ENCODE measurements at places on chromosomes 7 and 10.

DNA sequence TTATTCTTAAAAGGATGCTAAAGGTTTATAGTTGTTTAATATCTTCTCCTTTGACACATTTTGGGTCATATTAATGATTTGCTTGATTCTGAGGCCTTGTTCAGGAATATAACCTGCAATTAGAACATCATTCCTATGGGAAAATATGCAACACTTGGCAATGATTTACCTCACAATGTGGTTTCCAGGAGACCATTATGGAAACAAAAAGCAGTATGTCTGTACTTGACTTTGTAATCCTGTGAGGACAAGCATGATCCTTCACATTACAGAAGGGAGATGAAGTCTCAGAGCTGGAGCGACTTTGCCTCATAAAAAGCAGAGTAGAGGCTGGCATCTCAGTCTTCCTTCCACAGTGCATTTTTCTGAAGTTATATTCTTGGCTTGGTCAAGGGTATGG, 57.0 kb upstream of the CDCA7L start:
- H3K4me1 ChIP-seq = no peaks in the 10 kb centered on the region
- DNase-seq = no peak
- H3K36me3 ChIP-seq = no peaks in the 10 kb centered on the region

GRCh38 chr10:91627344-91628102, 5.3 kb downstream of the PPP1R3C start:
- H3K27ac ChIP-seq = no peak overlapping the region
- H3K4me1 ChIP-seq = peaks cover 2% of the 10 kb centered on the region
- H3K4me3 ChIP-seq = no peak overlapping the region
- no peaks in the 10 kb centered on the region for H3K36me3 ChIP-seq
- DNase-seq = no peak

GRCh38 chr7:118918556-118918955, 694.1 kb downstream of the ANKRD7 start:
- no peak overlapping the region for H3K4me3 ChIP-seq
- H3K36me3 ChIP-seq = no peaks in the 10 kb centered on the region
- no peak for DNase-seq

DNA sequence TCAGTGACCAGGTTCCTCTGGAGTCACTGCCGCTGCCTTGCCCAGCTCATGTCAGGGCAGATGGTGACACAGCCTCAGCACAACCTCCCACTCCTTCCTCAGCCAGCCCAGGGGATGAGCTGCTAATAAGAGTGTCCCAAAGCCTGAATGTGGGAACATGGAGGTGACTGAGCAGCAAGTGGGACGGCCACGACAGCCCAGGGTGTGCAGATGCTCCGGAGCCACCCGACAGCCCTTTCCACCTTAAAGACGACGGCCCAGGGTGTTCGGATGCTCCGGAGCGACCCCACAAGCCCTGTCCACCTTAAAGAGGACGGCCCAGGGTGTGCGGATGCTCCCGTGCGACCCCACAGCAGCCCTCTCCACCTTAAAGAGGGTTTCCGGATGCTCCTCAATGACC, 89.2 kb downstream of the DIP2C start:
- no peak overlapping the region for H3K4me3 ChIP-seq
- no peaks in the 10 kb centered on the region for H3K36me3 ChIP-seq
- no peak for DNase-seq
- H3K27ac ChIP-seq = no peak overlapping the region
- no peaks in the 10 kb centered on the region for H3K4me1 ChIP-seq

DNA sequence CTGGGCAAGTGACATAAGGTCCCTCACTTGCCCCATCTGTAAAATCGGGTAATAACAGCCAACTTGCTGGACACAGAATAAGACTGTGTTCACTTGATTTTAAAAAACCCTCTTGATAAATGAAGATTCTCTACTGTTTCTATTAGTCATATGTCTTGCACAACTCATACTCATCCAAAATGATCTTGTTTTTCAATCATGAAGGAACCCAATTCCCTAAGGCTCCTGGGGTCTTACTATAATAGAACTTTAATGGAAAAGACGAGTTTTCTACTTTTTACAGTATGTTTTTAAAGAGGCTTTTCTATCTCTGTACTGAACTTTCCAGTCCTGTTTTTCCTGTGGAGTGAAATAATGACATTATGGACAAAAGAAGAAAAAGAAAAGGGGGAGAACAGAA, 103.8 kb downstream of the ARID5B start:
- H3K36me3 ChIP-seq = peaks cover 23% of the 10 kb centered on the region
- H3K4me1 ChIP-seq = peaks cover 5% of the 10 kb centered on the region
- no peak overlapping the region for H3K4me3 ChIP-seq
- no peak for DNase-seq
- no peak overlapping the region for H3K27ac ChIP-seq
- H3K27me3 ChIP-seq = no peaks in the 10 kb centered on the region

GRCh38 chr10:94097656-94098055, 103.9 kb downstream of the PLCE1 start:
- no peaks in the 10 kb centered on the region for H3K4me1 ChIP-seq
- H3K4me3 ChIP-seq = no peak overlapping the region
- no peak overlapping the region for H3K27ac ChIP-seq
- DNase-seq = no peak

DNA sequence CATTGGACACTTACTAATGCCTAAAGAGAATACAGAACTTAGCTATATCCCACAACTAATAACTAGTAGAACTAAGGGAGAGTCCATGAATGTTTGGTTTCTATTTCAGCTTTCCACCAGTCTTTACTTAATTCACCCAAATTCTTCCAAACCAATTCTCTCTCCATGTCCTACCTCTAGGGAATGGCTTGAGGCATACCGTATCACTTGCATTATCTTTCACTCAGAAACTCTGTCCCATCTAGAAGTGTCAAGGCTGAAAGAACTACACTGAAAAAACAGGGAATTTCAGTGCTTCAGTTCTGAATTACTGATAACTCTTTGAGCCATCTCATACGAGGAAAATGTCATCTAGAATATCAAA, 758 bp downstream of the TMEM168 start:
- no peaks in the 10 kb centered on the region for H3K27me3 ChIP-seq
- peak overlapping the region; percentile 65 for H3K27ac ChIP-seq
- H3K4me3 ChIP-seq = peak overlapping the region; percentile 95
- H3K4me1 ChIP-seq = peaks cover 22% of the 10 kb centered on the region
- no peak for DNase-seq

DNA sequence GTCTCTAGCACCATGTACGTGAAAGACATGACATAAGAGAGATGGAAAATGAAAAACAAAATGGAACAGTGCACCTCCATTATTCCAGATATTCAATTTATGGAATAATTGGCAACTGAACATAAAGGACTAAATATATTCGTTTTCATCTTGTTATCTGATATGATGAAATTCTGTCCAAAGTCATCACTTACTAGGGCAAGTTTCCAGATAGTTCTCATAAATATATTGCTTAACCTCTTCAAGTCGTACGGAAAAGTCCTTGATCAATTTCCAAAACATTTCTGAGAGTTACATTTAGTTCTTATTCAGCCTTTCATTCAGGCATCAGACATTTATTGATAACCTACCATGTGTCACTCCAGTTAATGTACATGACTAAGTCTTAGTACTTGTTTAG, 185.2 kb downstream of the HGF start:
- no peaks in the 10 kb centered on the region for H3K36me3 ChIP-seq
- no peaks in the 10 kb centered on the region for H3K4me1 ChIP-seq
- no peak for DNase-seq
- H3K4me3 ChIP-seq = no peak overlapping the region
